ENCODE measurements at places on chromosomes 13 and 19. TPM values are rescaled to one million over a fixed set of nuclear protein-coding genes. Genes with fewer than 3 reads are reported as not detected.

GRCh38 chr13:49410006-49410405 lies 33.9 kb downstream of the CAB39L start:
- no peak for DNase-seq

Gene FXYD1
- total RNA-seq = 393 TPM

Gene SLC25A23
- 69.2 TPM for total RNA-seq

DNA sequence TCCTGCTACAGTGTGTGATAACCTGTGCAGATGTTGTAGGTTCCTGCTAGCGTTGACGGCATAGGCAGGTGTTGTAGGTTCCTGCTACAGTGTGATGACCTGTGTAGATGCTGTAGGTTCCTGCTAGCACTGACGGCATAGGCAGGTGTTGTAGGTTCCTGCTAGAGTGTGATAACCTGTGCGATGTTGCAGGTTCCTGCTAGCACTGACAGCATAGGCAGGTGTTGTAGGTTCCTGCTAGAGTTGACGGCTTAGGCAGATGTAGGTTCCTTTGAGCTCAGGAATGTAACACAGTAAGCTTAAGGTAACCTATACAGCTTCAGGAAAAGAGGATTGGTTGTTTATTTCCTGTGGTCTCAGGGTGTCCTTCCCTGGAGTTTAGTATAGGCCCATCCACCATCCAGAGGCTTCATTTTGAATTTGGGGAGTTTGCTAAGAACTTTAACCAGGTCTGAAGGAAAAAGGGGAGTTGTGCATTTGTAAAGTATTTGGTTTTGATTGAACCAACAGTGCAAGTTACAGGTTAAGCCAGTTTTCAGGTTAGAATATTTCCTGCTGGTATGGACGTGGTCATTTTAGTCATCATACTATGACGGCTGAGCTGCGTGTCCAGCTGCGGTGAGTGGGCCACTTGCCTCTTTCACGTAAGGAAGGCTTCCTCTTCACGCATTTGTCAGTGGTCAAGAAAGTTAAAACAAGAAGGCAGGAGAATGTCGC lies 53.8 kb downstream of the ATP11A start:
- no peak for DNase-seq

DNA sequence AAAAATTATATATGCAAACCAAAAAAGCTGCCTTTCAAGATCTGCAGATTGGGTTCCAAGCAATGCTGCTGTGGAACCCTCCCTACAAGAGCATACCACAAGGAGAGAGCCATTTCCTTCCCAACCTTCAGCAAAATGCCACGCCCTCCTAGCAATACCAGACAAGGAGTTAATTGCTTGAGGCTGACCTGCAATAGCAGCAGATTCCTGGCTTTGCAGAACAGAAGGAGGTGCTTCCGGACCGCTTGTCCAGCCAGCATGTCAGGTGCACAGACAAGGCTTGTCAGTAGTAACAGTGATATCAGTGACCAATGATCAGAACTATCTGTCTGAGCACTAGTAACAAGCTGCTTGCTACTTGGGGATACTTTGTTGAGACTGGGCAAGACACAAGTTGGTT lies 301.6 kb downstream of the FGF14 start:
- DNase-seq = no peak

- DNase-seq = no peak
Measured at GRCh38 chr19:44767295-44768180, 10.2 kb upstream of the CBLC start.

Gene ONECUT3
- not detected for total RNA-seq

GRCh38 chr13:36130552-36131221 lies 495 bp downstream of the DCLK1 start:
- peak; percentile 40 for DNase-seq

DNA sequence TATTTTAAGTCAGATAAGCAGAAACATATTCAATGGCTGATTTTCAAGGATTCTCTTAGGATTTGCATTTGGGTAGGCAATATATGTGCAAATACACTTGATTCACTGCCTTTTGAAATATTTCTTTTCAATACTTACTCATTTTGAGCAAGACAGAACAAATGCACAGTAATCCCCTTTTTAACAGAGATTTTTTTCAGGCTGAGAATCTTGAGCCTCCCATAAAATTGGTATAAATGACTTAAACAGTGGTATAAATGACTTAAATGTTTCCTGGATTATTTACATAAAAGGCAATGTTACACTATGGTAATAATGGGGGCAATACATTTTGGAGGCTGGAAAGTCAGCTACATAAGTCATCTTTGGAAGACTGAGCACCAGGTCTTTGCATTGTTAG lies 389.0 kb downstream of the OLFM4 start:
- DNase-seq = no peak

Data from left cardiac atrium (tissue), 4 donors.